ENCODE measurements at places on chromosomes 12 and 14.

DNA sequence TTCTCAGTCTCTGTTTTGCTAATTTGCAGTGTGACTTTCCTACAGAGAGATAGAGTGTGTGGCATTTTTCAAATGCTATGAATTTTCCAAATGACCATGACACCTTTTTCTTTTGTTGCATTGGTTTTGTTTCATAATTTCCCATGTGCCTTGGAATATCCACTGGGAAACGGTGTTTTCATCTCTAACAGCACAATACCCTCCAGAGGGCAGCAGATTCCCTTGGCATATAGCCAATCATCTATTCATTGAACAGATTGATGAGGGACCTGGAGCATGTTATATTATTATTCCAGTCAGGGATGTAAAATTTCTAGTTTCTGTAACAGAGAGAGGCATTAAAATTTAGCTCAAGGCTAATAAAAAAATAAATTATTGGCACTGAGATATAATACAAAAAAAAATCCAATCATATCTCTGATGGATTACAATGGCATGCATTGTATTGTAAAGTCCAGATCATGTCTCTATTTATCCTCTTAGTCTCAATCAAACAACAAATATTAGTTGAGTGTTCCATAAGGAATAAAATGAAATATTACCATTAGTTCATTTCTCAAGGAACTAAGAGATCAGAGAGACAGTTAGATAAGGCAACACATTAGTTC is 29.6 kb upstream of the NTN4 start:
- no peak for DNase-seq

DNA sequence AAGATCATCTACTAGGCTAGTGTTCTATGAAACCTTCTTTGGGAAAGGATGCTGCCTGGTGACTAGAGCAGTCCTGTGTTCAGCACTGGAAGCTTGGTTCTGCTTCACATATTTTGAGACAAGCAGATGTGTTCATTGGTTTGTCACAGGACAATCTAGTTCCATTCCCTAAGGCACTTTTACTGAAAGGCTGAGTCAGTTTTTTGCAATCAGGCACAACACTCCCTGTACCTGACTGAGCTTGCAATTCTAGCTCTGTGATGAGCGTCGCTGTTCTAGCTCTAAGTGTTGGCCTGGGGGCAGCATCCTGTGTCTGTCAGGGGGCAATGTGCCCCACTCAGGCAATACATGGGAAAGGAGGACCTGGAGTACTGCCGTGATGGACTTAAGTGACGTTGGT is 144.4 kb downstream of the CAND1 start:
- DNase-seq: no peak

GRCh38 chr12:113469224-113469948 is 2.3 kb downstream of the LHX5 start:
- no peak for DNase-seq

DNA sequence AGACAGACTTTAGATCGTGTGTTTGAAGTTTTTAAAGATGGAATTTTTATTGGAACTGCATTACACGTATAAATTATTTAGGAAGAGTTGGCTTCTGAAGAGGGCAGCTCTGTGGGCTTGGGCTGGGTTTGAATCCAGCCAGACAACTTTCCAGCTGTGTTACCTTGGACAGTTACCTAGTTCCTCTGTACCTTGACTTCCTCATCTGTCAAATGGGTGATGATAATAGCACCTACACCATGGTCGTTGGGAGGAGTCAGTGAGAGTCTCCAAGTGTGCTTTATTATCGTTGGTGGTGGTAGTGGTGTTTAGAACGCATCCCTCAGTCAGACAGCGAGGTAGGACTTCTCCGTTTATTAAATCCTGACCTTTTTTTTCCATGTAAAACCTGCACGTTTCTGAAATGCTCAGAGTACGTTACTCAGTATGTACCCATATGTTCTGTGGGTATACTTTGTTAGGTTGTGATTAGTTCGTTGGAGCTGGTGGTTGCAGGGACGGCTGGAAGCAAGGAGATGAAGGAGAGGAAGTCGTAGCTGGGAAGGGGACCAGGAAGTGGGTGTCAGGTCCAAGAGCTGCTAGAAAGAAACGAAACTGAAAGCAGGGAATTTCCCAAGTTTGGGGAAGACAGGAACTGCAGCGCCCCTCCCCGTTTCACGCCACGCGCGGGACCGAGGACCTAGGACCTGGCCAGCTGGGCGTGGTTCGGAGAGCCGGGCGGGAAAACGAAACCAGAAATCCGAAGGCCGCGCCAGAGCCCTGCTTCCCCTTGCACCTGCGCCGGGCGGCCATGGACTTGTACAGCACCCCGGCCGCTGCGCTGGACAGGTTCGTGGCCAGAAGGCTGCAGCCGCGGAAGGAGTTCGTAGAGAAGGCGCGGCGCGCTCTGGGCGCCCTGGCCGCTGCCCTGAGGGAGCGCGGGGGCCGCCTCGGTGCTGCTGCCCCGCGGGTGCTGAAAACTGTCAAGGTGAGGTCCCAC is at the start of gene OAS3:
TSS of gene OAS3 (plus strand) at position 734 of the 979 bp plus-strand sequence. CDS start at position 791, 57 bp downstream.
- peak; percentile 44 for DNase-seq

DNA sequence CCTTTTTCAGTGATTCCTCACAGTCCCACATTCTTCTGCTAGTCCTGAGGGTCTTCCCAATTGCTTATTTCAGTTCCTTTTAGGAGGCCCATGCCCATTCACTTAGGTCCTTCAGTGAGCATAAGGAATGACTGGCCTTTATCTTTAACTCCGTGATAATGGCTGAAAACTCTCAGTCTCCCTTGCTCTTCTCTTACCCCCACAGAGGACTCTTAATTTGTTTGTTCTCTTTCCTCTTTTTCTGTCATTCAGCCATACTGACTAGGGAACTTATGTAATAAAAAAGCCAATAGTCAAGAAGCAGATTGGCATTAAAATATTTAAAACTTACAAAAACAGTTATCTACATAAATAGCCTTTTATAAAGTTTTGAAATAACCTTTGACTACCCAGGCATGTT is 17.1 kb upstream of the VDR start:
- no peak for DNase-seq

DNA sequence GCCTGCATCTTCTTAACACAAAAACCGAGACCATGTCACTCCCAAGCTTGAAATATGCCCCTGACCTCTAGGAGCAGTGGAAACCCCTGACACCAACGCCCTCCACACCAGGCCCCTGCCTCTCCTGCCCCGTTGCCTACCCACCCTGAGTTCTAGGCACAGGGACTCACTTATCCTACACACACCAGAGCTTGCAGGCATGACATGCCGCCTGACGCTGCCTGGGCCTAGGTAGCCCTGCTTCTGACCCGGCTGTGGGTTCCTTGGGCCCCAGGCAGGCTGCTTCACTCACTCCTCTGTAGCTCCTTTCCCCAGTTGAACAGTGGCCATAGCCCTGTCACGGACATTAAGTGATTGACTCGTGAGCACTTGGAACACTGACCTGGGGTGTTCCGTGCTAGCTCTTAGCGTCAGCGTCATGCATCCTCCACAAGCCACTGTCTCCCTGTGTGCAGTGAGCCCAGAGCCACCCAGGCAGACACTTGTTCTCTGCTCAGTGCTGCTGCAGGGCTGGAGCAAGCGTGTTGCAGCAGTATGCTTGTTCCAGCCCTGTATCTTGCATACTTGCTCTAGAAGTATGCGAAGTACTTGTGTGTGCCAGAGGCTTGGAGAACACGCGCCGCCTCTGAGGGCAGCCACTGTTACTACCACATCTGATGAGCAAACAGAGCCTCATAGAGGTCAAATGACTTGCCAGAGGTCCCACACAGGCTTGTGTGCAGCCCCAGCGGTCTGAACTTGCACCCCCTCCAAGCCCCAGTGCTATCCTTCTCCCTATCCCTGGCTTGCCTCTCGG is 15.6 kb downstream of the OTUB2 start:
- no peak for DNase-seq

GRCh38 chr14:66008631-66009030 is 477.5 kb upstream of the CCDC196 start:
- DNase-seq: no peak

GRCh38 chr12:78157199-78157598 is 326.5 kb downstream of the NAV3 start:
- DNase-seq: no peak

Measured in thymus (tissue), 14 donors.